ENCODE measurements at places on chromosomes 3 and 15. TPM values are rescaled to one million over a fixed set of nuclear protein-coding genes. Genes with fewer than 3 reads are reported as not detected.

The DLEC1 gene
- total RNA-seq, result 0.22 TPM

The TIMP4 gene
- total RNA-seq, result 29.1 TPM

The CDCP1 gene
- total RNA-seq, result 2.8 TPM

The NUP210 gene
- total RNA-seq, result 4.4 TPM

The LRRC2 gene
- total RNA-seq, result 7.0 TPM

The CASR gene
- not detected for total RNA-seq

The CHST13 gene
- not detected for total RNA-seq

The LAMB2 gene
- 1,180 TPM for total RNA-seq

The MST1R gene
- total RNA-seq, result 1.2 TPM

The TJP1 gene
- 110 TPM for total RNA-seq

The RAB6B gene
- 9.5 TPM for total RNA-seq

The MESP1 gene
- total RNA-seq, result 2.4 TPM

The XRN1 gene
- total RNA-seq, result 19.4 TPM

The MGLL gene
- total RNA-seq, result 46.4 TPM

The CCDC33 gene
- not detected for total RNA-seq

The EFHB gene
- total RNA-seq, result not detected

The CCDC13 gene
- 0.35 TPM for total RNA-seq

DNA sequence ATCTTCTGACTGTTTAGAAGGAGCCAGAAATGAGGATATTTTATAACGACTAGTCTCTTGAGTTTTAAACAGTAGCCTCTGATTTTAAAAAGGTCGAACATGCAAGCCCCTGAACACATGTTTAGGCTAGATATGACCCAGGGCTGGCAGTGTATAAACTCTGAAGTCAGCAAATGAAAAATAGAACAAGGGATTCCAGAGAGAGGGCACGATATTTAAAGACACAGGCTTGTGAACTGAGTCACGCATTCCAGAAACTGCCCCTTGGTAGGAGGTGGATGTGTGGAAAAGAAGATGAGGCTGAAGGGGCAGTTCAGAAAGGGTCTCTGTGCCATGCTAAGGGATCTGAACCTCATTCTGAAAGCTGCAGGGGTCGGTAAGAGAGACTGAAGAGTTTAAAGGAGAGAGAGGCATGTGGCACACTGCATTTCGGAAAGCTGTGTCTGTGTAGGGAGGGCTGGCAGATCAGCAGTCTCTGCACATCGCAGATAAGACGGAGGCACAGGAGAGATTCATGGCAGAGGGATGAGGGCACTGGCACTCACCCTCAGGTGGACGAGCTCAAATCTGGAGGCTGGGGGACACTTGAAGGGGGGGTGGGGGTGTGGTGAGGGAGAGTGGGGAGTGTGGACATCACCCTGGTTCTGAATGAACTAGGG, 22.1 kb downstream of the ST8SIA2 start:
- H3K4me1 ChIP-seq, result no peaks in the 10 kb centered on the region
- peak overlapping the region; percentile 23 for H3K27ac ChIP-seq
- no peak overlapping the region for H3K4me3 ChIP-seq
- no peak for DNase-seq
- H3K36me3 ChIP-seq, result no peaks in the 10 kb centered on the region
- no peaks in the 10 kb centered on the region for H3K27me3 ChIP-seq

DNA sequence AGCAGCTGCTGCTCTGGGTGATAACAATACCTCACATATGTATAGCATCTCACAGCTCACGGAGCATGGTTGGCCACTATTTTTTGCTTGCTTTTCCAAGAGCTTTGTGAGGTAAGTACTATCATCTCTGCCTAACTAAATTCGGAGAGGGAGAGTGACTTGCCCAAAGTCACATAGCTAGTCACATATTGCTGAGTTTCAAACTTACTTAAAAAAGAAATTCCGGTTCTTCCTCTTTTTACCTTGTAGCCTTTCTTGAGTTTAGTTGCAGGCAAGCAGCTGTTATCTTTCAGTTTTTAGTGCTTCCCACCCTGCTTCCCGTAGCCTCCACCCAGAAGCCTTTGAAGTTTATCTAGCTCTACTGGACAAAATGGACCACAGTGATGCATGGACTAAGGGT, 309.2 kb downstream of the PDCD6IP start:
- no peaks in the 10 kb centered on the region for H3K36me3 ChIP-seq
- no peak overlapping the region for H3K27ac ChIP-seq

DNA sequence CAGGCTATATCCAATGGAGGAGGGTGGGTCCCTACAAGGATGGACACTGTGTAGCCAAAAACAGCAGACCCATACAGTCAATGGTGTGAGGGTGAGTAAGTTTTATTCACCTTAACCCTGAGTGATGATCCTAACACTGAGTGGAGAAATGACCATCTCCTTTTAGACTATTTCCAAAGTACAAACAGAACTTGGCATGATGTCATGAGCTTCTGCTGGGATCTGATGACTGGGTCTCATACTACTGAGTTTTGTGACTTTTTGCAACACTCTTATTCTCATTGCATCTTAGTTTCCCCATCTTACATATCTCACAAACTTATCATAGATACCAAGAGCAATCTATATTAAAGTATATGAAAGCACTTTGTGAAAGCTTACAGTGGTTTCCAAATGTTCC, 330.3 kb upstream of the CFAP20DC start:
- no peak for DNase-seq
- no peaks in the 10 kb centered on the region for H3K4me1 ChIP-seq
- no peak overlapping the region for H3K27ac ChIP-seq
- no peaks in the 10 kb centered on the region for H3K27me3 ChIP-seq

- no peaks in the 10 kb centered on the region for H3K27me3 ChIP-seq
- H3K4me3 ChIP-seq, result no peak overlapping the region
- DNase-seq, result no peak
Measured at GRCh38 chr3:111714305-111714704, 119.2 kb upstream of the ZBED2 start.

GRCh38 chr3:30875505-30875904, 19.0 kb downstream of the GADL1 start:
- no peaks in the 10 kb centered on the region for H3K36me3 ChIP-seq
- no peak overlapping the region for H3K4me3 ChIP-seq
- DNase-seq, result no peak
- no peaks in the 10 kb centered on the region for H3K27me3 ChIP-seq
- no peaks in the 10 kb centered on the region for H3K4me1 ChIP-seq
- H3K27ac ChIP-seq, result no peak overlapping the region

- H3K27ac ChIP-seq, result no peak overlapping the region
- no peaks in the 10 kb centered on the region for H3K27me3 ChIP-seq
- peaks cover 7% of the 10 kb centered on the region for H3K4me1 ChIP-seq
- no peak for DNase-seq
Measured at GRCh38 chr3:134143828-134144401, 106.7 kb downstream of the RYK start.

GRCh38 chr3:105647047-105647446, 221.8 kb downstream of the CBLB start:
- no peak overlapping the region for H3K4me3 ChIP-seq
- H3K27ac ChIP-seq, result no peak overlapping the region
- no peaks in the 10 kb centered on the region for H3K27me3 ChIP-seq

GRCh38 chr3:46833346-46834300, 29.6 kb downstream of the MYL3 start:
- H3K27ac ChIP-seq, result no peak overlapping the region
- no peak for DNase-seq
- no peaks in the 10 kb centered on the region for H3K4me1 ChIP-seq
- H3K36me3 ChIP-seq, result no peaks in the 10 kb centered on the region
- no peak overlapping the region for H3K4me3 ChIP-seq
- no peaks in the 10 kb centered on the region for H3K27me3 ChIP-seq

GRCh38 chr15:81807806-81808205, 238.0 kb downstream of the MEX3B start:
- DNase-seq, result no peak
- no peaks in the 10 kb centered on the region for H3K27me3 ChIP-seq
- no peak overlapping the region for H3K4me3 ChIP-seq
- H3K27ac ChIP-seq, result no peak overlapping the region

- no peaks in the 10 kb centered on the region for H3K27me3 ChIP-seq
- H3K36me3 ChIP-seq, result no peaks in the 10 kb centered on the region
- no peak overlapping the region for H3K27ac ChIP-seq
- no peak for DNase-seq
Measured at GRCh38 chr3:187952849-187953248, 201.1 kb upstream of the LPP start.

DNA sequence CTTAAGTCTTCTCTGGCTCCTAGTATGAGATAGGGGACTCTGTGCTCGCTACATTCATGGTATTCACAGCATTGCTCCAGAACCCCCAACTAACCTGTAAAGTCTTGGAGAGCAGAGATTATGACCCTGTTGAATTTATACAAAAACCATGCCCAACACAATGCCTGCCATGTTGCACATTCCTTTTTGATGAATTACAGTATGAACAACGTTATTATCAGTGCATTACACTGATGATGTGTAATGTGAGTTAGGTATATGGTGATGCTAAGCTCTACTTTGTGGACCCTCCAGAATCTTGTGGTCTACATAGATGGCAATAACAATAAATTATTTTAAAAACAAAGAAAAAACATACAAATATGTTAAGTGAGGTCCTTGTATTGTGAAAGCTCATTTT, 64.3 kb downstream of the EOMES start:
- no peaks in the 10 kb centered on the region for H3K4me1 ChIP-seq
- H3K4me3 ChIP-seq, result no peak overlapping the region
- H3K27ac ChIP-seq, result no peak overlapping the region
- DNase-seq, result no peak

DNA sequence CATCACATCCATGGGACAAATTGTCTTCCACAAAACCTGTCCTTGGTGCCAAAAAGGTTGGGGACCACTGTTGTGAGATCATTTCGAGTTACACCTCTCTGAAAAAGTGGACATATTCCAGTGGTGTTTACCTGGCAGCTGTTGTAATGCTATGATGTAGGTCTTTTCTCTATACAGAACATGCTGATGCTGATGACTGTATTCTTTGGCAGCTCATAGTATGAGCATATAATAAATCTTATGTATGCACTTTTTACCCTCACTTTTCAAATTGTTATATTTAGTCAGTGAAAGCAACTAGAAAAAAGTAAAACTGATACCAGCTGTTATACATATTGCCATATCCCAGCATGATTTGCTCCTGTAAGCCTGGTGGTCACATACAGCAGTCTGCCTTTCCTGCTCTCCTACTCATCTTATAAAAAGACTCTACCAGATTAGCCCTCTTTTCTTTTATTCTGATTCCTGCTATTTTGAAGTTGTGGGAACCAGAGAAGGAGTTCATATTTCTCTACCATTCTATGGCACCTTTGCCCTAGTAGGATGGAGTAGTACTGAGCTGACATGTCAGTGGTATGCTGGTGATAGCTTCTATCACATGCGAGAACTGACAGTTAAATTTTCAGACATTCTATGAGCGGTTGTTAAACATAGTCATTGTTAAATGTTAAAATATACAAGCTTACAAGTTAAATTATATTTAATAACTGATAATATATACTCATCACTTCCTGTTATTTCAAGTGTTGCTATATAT, 128.7 kb downstream of the FNDC3B start:
- peak overlapping the region; percentile 2 for H3K27ac ChIP-seq
- H3K4me1 ChIP-seq, result peaks cover 50% of the 10 kb centered on the region
- H3K36me3 ChIP-seq, result no peaks in the 10 kb centered on the region
- H3K27me3 ChIP-seq, result no peaks in the 10 kb centered on the region

DNA sequence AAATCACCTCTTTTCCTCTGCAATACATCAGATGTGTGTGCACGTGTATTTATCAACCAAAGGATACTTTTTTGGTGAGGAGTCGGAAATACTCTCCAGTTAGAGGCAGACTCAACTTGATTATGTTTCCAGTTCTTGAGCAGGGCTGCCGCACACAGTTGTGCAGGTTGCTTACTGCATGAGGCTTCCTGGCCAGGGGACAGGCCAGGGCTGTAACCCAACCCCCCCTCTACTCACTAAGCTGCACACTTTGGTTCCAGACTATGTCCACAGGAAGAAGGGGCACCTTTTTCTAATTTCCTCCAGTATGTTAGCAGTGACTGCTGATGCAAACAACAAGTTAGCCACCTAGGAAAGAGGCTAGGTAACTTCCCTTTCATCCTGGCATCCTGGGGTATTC, 476.9 kb upstream of the TBL1XR1 start:
- no peaks in the 10 kb centered on the region for H3K27me3 ChIP-seq
- no peak for DNase-seq
- H3K4me1 ChIP-seq, result no peaks in the 10 kb centered on the region
- no peak overlapping the region for H3K4me3 ChIP-seq
- no peak overlapping the region for H3K27ac ChIP-seq

- no peaks in the 10 kb centered on the region for H3K27me3 ChIP-seq
- H3K4me3 ChIP-seq, result peak within 1 kb of the TSS; percentile 78
- peak within 1 kb of the TSS; percentile 97 for H3K27ac ChIP-seq
- no peaks in the 10 kb centered on the region for H3K4me1 ChIP-seq
- no peak for DNase-seq
Measured at GRCh38 chr15:88913017-88913849, at the start of gene MFGE8. TSS of gene MFGE8 (minus strand) at chr15:88913379. CDS start at chr15:88913319, 60 bp downstream.

- H3K4me3 ChIP-seq, result no peak overlapping the region
- no peaks in the 10 kb centered on the region for H3K36me3 ChIP-seq
- DNase-seq, result peak; percentile 50
- H3K27me3 ChIP-seq, result peaks cover 15% of the 10 kb centered on the region
Measured at GRCh38 chr15:78615151-78615589, 5.6 kb downstream of the CHRNA3 start.

DNA sequence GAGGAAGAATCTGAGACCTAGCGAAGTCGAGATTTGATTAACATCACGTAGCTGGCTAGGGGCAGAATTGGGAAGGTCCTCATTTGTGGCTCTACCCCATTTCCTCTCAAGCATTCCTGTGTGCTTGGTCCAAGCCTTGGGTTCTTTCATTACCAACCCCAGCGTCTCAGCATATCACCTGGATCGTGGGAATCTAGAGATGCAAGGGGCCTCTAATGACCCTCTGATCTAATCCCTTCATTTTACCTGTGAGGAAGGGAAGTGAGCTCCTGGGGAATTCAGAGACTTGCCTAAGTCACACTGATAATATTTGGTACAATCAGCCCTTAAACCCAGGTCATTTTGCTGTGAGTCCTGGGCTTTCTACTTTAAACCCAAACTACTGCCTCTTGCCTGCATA, 2.0 kb downstream of the GPR87 start:
- H3K36me3 ChIP-seq, result no peaks in the 10 kb centered on the region
- no peaks in the 10 kb centered on the region for H3K4me1 ChIP-seq
- no peaks in the 10 kb centered on the region for H3K27me3 ChIP-seq

- no peaks in the 10 kb centered on the region for H3K27me3 ChIP-seq
- H3K36me3 ChIP-seq, result no peaks in the 10 kb centered on the region
- H3K4me1 ChIP-seq, result no peaks in the 10 kb centered on the region
- H3K27ac ChIP-seq, result no peak overlapping the region
Measured at GRCh38 chr15:87200149-87200548, 1056.4 kb downstream of the NTRK3 start.

- no peak overlapping the region for H3K27ac ChIP-seq
- no peaks in the 10 kb centered on the region for H3K27me3 ChIP-seq
- no peak overlapping the region for H3K4me3 ChIP-seq
- no peaks in the 10 kb centered on the region for H3K36me3 ChIP-seq
- no peaks in the 10 kb centered on the region for H3K4me1 ChIP-seq
Measured at GRCh38 chr3:184608209-184608608, 46.6 kb downstream of the EPHB3 start.

DNA sequence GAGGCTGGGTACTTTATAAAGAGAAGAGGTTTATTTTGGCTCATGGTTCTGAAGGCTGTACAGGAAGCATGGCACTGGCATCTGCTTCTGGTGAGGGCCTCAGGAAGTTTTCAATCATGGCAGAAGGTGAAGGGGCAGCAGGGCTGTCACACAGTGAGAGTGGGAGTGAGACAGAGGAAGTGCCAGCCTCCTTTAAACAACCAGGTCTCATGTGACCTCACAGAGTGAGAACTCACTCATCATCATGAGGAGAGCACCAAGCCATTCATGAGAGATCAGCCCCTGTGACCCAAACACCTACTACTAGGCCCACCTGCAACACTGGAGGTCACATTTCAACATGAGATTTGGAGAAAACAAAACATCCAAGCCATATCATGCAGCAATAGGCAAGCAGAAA, 9.3 kb upstream of the RFTN1 start:
- DNase-seq, result no peak
- no peaks in the 10 kb centered on the region for H3K27me3 ChIP-seq
- H3K4me3 ChIP-seq, result no peak overlapping the region
- H3K36me3 ChIP-seq, result no peaks in the 10 kb centered on the region
- no peak overlapping the region for H3K27ac ChIP-seq
- no peaks in the 10 kb centered on the region for H3K4me1 ChIP-seq

Data from right atrium auricular region (tissue), 2 donors.